ENCODE measurements at places on chromosomes 3 and 15. TPM values are rescaled to one million over a fixed set of nuclear protein-coding genes. Genes with fewer than 3 reads are reported as not detected.

The SNX22 gene
- 0.14 TPM for total RNA-seq

The TERC gene
- 10.0 TPM for total RNA-seq

The TTBK2 gene
- total RNA-seq, result 16.9 TPM

The UBE2E1 gene
- total RNA-seq, result 114 TPM

The FETUB gene
- total RNA-seq, result not detected

The CCNB2 gene
- total RNA-seq, result 65.2 TPM

The SERINC4 gene
- total RNA-seq, result not detected

The RAD18 gene
- 23.8 TPM for total RNA-seq

The LRRC31 gene
- not detected for total RNA-seq

The SLC51B gene
- not detected for total RNA-seq

The TUSC2 gene
- 31.0 TPM for total RNA-seq

The DGKG gene
- total RNA-seq, result not detected

The USP13 gene
- 21.1 TPM for total RNA-seq

The CAMK1 gene
- 23.5 TPM for total RNA-seq

The MITF gene
- total RNA-seq, result 2.5 TPM

The TMEM44 gene
- 115 TPM for total RNA-seq

The P2RY14 gene
- not detected for total RNA-seq

The FANCD2OS gene
- total RNA-seq, result not detected

Data from endothelial cell of umbilical vein (primary cell).